ENCODE measurements at places on chromosomes 2 and 18.
A peak's percentile ranks its signal among the peaks of the same experiment; 100 is the strongest.

- ATAC-seq = no peak
Observed at GRCh38 chr2:55097461-55098410, 47.5 kb upstream of the RTN4 start.

GRCh38 chr2:217289907-217290280, 430.0 kb upstream of the TNP1 start:
- peak; percentile 79 for ATAC-seq

- ATAC-seq = no peak
Observed at GRCh38 chr2:120887741-120888231, 152.1 kb downstream of the GLI2 start.

- ATAC-seq = peak; percentile 4
Observed at GRCh38 chr2:8543383-8544170, 138.3 kb upstream of the ID2 start.

- ATAC-seq = no peak
Observed at GRCh38 chr2:219812672-219813071, 185.2 kb downstream of the SLC4A3 start.

- no peak for ATAC-seq
Observed at GRCh38 chr2:199339891-199340605, 117.7 kb downstream of the SATB2 start.

- no peak for ATAC-seq
Observed at GRCh38 chr2:28612131-28612812, 116.4 kb downstream of the PLB1 start.

- no peak for ATAC-seq
Observed at GRCh38 chr18:13910501-13910900, 4.8 kb downstream of the MC2R start.

GRCh38 chr2:106948540-106948939, 62.6 kb upstream of the ST6GAL2 start:
- ATAC-seq = no peak

DNA sequence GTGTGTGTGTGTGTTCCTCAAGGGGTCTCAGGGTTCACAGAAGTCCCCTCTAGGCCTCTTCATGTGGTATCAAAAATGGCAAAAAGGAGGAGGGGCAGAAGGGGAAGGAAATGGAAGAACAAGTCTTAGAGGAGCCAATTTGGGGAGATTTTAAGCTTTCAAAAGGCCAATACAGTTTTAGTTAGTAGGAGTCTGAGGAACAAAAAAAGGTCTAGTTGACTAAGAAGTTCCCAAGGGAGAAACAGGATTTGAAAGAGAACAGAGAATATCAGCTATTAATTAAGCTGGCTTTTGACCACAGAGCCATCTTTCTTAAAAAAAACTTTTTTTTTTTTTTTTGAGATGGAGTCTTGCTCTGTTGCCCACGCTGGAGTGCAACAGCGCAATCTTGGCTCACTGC, 7.1 kb downstream of the RNF125 start:
- ATAC-seq = no peak

- peak; percentile 50 for ATAC-seq
Observed at GRCh38 chr2:26942543-26943295, 27.7 kb upstream of the MAPRE3 start.

DNA sequence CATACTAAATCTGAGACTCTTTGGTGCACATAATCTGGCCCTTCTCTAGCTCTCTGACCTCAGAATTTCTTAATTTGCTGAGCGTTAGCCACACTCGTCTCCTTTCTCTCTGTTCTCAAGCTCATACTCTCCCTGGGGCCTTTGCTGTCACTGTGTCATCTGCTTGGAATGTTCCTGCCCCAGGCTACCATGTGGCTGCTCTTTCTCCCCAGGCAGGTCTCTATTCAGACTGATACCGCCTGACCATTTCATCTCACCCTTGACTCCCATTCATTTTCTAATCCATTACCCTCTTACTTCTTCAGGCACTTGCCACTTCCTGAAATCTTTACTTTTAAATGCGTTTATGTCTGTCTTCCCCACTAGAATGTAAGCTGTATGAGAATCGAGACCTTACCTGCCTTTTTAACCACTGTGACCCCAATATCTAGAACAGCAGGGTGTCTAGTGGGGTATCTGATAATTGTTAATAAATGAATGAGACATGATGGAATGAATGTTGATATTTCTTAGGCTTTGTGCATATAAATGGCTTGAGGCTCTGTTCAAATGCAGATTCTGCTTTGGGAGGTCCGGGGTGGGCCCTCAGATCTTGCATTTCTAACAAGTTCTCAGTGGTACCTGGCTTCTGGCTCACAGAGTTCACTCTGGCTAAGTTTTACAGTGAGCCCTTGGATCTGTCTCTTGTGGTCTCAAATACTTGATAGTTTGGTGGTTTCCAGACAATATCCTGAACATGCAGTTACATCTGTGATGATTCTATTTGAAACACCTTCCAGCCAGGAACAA, 89.9 kb upstream of the EPC2 start:
- ATAC-seq = no peak

DNA sequence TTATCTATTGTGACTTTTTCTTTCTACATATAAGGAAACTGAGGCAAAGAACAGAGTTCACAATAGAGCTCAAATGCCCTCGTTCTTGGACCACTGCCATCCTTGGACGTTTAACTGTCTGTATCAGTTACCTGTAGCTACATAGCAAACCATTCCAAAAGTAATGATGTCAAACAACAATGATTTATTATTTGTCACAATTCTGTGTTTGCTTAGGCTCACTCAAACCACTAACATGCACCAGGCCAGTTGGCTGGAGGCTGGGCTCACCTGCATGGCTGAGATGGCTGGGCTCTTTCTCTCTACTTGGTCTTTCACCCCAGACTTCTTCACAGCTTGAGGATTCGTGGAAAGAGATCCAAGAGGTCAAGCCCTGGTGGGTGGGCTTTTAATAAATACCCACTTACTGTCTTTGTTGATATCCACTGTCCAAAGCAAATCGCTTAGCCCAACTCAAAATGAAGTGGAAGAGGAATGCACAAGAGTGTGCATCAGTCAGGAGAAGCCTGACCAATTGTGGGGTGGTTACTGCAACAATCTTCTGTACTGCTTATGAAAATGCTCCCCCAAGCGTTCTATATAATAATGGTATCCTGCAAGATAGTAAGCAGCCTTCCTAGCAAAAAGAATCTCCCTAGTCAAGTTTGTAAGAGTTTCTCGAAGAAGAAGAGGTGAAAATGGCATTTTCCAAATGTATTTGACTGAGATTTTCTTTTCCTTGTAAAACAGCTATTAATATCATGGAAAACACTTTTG, 163.5 kb upstream of the NT5C1B start:
- ATAC-seq = no peak

- no peak for ATAC-seq
Observed at GRCh38 chr18:9066817-9067306, 35.6 kb upstream of the NDUFV2 start.

GRCh38 chr18:12293831-12294230, 14.2 kb upstream of the TUBB6 start:
- no peak for ATAC-seq

GRCh38 chr18:75070625-75071483, 138.1 kb downstream of the PTGR3 start:
- peak; percentile 95 for ATAC-seq

DNA sequence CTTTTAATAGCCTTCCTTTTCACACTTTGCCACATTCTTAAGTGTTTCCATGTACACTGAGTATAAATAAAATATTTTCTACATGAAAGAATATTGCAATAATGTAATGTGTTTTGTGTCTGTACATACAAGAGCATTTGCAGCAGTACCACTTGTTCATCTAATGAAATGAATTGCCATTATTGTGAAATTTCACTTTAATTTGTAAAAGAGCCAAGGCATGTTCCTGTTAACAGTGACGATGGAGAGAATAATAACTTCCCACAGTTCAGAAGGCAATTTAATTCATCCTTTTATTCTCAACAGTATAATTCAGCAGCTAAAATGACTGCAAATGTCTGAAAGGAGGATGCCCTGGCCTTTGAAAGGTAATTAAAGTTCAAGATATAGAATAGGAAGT, 853.9 kb downstream of the LRRTM4 start:
- ATAC-seq = no peak

GRCh38 chr2:241842067-241842415, 16.7 kb downstream of the PDCD1 start:
- ATAC-seq = no peak

DNA sequence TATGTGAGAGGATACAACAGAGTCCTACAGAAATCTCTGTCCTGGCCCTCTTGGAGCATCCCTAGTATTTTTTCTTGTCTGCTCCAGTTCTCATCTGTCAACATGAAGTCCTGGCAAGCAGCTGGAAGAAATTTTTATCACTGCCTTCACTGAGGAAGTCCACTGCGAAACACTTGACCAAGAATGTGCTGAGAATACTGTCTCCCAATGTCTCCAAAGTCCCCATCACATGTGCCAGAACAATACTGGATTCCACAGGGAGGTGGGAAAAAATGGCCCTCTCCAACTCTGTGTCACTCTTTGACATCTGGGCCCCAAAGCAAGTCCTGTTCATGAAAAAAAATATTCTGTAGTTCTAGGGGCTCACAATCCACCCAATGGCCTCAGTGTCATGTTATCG, 32.8 kb upstream of the PGAP1 start:
- ATAC-seq = no peak

- no peak for ATAC-seq
Observed at GRCh38 chr2:23241121-23241520, 143.9 kb upstream of the KLHL29 start.

- no peak for ATAC-seq
Observed at GRCh38 chr18:71336576-71337210, 1047.8 kb downstream of the SOCS6 start.

DNA sequence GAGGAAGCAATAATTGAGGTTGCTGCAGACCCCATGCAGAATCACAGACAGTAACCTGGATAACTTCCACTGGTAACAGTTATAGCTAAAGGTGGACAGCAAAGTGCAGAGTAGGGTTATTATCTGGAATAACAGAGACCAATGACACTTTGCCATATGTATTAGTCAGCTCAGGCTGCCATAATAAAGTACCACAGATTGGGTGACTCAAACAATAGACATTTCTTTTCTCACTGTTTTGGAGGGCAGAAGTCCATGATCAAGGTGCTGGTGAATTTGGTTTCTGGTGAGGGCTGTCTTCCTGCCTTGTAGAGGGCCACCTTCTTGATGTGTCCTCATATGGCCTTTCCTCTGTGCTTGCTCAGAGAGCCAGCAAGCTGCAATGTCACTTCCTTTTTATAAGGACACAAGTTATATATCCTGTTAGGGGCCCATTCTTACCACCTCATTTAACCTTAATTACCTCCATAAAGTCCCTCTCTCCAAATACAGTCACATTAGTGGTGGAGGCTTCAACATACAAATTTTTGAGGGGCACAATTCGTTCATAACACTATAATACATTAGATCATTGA, 191.0 kb upstream of the LRP1B start:
- ATAC-seq = no peak

GRCh38 chr2:8985561-8986326, 17.7 kb downstream of the MBOAT2 start:
- no peak for ATAC-seq

- ATAC-seq = no peak
Observed at GRCh38 chr18:75124551-75124950, 84.4 kb downstream of the PTGR3 start.

DNA sequence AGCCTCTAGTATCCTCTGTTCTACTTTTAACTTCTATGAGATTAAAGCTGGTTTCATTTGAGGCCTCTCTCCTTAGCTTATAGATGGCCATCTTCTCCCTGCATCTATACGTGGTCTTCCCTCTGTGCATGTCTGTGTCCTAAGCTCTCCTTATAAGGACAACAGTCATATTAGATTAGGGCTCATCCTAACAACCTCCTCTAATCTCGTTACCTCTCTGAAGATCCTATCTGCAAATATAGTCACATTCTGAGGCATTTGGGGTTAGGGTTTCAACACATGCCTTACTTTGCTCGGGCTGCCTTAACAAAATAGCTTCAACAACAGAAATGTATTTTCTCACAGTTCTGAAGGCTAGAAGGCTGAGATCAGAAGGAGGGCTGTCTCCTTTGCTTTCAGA, 11.6 kb upstream of the APOB start:
- no peak for ATAC-seq

DNA sequence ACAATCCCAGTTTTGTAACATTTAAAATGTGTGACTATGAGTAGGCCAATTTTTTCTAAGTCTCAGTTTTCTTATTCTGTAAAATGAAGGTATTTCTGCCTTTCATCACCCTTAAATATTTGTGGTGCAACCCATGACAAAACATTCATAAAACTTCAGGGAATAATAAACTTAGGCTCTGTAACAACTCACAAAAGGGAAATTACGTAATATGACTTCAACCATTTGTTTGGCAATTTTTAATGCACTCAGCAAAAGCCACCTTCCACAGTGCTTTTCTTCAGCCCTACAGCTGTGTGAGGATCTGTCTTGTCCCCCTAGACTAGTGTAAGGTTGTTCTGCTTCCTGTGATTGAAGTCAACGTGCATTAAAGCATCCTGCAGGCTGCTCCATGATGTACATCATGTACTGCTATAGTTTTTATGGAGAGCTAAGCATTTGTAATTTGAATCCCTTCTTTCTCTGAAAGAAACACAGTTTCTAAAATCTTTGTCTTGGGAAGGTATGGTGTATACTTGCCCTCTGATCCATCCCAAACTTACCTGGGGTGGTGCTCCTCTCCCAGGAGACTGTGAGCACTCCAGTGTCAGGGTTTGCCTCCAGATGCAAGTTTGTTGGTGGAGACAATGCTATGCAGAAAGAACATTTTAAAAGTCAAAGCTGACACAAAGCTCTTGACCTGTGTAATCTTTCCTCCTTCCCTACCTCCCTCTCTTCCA, 39.1 kb downstream of the FN1 start:
- ATAC-seq = no peak

GRCh38 chr2:129934044-129934822, 45.2 kb upstream of the RAB6C start:
- no peak for ATAC-seq

GRCh38 chr2:191030521-191031154, 16.7 kb upstream of the STAT1 start:
- peak; percentile 62 for ATAC-seq

DNA sequence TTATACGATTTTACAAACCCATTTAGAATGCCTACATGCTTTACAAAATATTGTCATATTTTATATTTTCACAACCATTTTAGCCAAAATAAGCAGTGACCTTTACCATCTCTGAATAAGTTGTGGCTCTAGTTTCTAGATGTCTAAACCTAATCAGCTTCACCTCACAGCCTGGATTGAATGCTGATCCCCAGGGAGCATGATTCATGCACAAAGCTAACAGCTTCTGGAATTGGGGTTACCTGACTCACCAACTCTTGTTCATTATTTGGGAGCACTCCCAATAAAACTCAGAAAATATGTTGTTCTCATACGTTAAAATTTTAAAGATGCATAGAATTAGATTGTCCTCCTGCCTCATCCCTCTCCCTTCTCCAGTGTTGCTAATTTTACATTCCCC, 611.7 kb upstream of the NETO1 start:
- no peak for ATAC-seq
